Osteoblast (primary cell): ENCODE measurements at places on chromosomes 7 and 10. TPM values are rescaled to one million over a fixed set of nuclear protein-coding genes. Genes with fewer than 3 reads are reported as not detected.

The AGMO gene
- total RNA-seq = under 0.01 and 1.2 TPM in 2 replicates

The CFAP43 gene
- total RNA-seq = 0.36 and 0.59 TPM in 2 replicates

The FRMD4A gene
- 41.3 and 42.4 TPM in 2 replicates for total RNA-seq

DNA sequence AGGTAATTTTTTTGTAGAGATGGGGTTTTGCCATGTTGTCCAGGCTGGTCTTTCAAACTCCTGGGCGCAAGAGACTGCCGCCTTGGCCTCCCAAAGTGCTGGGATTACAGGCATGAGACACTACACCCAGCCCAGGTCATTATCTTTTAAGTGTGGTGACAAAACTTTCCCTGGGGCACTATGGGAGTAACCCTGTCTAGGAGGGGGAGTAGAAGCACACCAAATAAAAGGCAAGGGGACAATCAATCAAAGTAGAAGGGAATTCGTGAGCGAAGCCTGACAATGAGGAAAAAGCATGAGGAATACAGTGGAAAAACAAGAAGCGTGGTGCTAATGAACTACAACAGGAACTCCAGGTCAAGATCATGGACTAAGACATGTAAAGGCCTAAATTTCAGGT lies 31.4 kb downstream of the IDE start:
- DNase-seq = no peak

DNA sequence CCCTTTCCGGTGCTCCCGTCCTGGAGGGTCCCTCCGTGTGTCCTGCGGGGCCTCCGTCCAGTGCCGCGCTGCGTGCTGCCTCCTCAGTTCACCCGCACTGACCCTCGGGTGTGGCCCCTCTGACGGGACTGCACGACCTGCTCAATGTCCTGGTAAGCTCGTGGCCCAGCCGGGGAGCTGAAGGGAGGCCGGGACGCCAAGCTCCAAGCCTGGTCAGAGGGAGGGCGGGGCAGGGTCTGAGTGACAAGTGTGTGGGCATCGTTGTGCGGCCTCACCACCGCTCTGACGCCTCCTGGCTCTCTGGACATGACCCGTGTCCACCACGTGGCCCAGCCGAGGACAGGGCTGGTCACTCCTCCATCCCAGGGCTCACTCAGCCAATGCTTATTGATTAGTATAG lies 25.9 kb downstream of the FAM20C start:
- no peak for DNase-seq

DNA sequence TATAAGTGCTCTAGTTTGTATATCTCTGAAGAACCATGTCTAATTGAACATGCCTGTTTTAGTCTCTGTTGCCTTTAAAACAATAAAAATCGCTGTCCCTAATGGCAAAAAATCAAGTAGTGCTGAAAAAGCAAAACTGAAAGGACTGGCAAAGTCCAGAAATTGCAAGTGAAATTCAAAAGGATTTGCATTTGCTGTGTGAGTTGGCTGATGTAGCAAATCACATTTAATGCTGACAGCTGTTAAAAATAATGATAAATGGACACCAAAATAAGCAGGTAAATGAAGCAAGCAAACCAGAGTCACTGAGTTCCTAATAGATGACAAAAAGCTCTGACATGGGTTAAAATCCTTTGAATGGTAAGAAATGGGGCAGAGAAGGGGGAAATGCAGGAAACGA lies 874.1 kb downstream of the GRM8 start:
- no peak for DNase-seq

DNA sequence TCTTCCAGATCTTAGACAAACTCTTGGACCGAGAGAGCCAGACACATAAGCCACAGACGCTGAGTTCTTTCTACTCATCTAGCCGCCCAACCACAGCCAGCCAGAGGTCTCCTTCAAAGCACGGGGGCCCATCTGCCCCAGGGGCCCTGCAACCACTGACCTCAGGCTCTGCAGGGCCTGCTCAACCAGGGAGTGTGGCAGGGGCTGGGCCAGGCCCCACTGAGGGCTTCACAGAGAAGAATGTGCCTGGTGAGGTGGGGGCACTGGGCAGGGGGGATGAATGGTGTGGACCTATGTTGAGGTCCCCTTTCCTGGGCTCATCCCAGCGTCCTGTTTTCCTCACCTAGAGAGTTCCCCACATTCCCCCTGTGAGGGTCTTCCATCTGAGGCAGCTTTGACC lies 11.4 kb downstream of the ZSWIM8 start:
- DNase-seq = peak; percentile 57

- DNase-seq = no peak
Measured at GRCh38 chr7:927031-927671, 27.3 kb downstream of the ADAP1 start.

DNA sequence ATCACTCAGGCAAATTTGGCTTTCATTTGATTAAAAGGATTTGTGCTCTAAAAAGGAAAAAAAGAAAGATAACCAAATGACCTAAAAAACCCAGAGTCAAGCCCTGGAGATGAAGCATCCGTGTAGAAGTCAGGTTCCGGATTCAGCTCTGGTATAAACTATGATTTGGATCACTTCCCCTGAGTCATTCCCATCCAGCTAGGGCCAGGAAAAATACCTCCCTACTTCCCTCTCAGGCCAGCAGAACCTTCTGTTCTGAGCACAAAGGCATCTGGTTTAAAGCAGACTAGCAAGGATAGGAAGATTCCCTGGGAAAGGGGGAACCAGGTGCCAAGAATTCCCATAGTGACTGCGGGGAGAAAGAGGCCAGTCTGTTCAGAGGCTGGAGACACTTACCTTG lies 25.7 kb upstream of the NDST2 start:
- DNase-seq = peak; percentile 97

DNA sequence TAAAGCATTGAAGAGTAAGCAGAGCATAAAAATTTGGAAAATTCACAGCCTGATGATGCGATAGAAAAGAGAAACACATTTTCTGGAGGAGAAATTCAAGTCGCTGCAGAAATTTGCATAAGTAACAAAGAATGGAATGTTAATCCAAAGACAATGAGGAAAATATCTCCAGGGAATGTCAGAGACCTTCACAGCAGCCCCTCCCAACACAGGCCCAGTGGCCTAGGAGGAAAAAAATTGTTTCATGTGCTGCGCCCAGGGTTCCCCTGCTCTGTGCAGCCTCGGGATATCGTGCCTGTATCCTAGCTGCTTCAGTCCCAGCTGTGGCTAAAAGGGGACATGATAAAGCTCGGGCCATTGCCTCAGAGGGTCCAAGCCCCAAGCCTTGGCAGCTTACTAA lies 206.8 kb downstream of the TPK1 start:
- no peak for DNase-seq
